ENCODE measurements at places on chromosomes 7 and 10. TPM values are rescaled to one million over a fixed set of nuclear protein-coding genes. Genes with fewer than 3 reads are reported as not detected.

GRCh38 chr10:11823122-11823988 is at the start of gene PROSER2:
PROSER2 (plus strand) TSS chr10:11823356; CDS start chr10:11852078, 28,722 bp downstream.
- peak; percentile 46 for DNase-seq

DNA sequence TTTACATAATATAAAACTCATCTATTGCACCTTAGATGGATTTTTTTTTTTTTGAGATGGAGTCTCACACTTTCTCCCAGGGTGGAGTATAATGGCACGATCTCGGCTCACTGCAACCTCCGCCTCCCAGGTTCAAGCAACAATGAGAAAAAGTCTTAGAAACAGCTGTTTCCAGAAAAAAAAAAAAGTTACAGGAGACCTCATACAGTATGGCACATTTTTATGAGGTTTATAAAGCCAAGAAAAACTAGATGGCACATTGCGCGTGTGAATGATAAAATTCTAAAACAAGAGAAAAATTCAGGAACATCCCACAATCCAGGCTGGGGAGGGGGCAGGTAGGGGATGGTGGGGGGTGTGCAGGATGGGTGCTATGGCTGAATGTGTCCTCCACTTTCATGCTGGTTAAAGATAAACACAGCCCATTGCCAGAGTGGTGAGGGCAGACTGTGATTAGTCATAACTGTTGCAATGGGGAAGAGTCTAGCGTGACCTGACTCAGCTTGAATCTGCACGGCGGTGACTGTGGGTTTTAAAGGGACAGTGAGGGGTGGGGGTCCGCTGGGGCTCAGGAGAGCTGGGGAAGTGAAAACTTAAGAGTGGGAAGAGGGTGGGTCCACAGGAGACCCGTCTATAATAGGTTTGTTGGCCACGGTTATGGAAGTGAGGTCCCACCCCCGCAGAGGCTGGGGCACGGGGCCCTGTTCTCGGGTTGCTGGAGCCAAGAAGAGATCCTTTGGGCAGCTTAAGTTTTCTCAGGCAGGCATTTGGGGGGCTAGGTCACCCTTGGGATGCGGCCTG is 11.9 kb upstream of the LRRC27 start:
- peak; percentile 40 for DNase-seq

DNA sequence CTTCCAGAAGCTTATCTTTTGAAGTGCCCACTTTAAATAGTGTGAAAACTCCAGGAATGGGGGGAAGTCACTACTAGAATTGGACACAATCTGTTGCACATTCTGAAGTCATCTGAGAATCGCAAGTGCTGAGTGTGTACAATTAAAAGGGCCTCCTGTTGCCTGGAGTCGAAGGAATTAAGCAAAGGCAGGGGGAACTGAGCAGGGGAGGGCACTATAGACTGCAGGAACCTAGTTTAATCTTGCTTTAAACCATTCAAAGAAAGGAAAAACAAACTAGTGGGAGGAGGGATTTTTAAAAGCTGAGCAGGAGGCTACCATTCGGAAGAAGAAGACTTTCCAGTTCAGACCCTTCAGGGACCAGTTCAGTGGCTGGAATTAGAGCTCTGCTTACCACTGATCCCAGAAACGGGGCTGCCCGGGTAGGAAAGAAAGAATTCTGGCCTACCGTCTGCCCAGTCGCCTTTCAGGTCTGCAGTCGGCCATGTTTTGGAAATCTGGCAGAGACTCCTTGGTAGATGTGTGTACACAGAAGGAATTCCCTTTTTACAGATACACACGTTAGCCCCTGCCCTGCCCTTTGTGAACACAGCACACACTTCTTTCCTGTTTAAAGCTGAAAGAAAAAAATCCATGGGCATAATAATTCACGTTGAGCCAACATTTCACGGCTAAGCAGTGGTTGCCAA is 610.6 kb upstream of the FOXK1 start:
- no peak for DNase-seq

- DNase-seq = no peak
Measured at GRCh38 chr10:52539463-52539862, 225.4 kb downstream of the DKK1 start.

DNA sequence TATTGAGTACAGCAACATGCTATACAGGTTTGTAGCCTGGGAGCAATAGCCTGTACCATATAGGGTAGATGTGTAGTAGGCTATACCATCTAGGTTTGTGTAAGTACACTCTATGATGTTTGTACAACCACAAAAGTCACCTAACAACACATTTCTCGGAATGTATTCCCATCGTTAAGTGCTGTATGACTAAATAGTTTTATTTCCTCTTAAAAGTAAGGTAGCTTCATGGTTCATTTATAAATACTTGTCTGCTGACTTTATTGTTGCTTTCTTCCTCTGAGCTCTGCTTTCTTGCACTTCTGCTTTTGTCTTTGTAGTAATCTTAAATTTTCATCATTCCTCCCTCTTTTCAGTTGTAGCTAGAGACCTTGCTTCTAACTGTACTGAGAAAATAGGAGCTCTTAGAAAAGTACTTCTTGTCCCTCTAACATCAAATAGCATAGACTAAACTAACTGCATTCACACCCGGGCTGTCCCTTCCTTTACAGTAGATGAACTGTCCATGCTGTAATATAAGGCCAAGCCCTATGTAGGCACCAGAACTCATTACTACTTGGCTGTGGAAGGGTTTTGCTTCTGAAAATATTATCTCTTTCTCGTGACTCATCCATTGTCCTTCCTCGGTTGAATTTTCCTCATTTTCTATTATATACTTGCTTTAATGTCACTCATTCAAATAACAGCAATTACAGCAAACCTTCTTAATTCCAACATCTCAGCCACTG is 55.4 kb upstream of the FAM3C start:
- DNase-seq = no peak

Gene SORBS1
- total RNA-seq = 0.47 TPM

Measured in activated CD8-positive, alpha-beta T cell treated with anti-CD3 and anti-CD28 coated beads, Interleukin-2, amount 10 ng/mL, durations not matched to agents 7 days and 5 days (primary cell).